Urothelium cell line (cell line): ENCODE measurements at places on chromosomes 2 and 18.

DNA sequence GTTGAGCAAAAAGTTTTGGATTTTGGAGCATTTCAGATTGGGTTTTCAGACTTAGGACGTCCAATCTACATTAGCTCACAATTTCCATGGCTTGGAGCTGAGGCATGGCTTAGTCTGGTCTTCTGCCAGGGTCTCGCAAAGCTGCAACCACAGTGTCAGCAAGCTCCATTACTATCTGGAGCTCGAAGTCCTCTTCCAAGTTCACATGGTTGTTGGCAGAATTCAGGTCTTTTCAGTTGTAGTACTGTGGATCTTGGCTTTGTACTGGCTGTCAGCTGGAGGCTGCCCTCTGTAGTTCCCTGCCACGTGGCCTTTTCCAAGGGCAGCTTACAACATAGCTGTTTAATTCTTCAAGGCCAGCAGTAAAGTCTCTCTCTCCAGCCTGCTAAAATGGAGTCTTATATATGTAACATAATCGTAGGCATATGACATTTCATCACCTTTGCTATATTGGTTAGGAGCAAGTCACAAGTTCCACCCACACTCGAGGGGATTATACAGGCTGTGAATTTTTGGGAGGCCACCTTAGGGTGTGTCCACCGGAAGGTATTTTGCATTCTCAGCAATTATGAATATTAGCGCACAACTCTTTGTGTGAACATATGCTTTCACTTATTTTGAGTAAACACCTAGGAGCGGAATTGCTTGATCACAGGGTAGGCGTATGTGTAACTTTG, 41.5 kb upstream of the EPC2 start:
- no peak for DNase-seq

DNA sequence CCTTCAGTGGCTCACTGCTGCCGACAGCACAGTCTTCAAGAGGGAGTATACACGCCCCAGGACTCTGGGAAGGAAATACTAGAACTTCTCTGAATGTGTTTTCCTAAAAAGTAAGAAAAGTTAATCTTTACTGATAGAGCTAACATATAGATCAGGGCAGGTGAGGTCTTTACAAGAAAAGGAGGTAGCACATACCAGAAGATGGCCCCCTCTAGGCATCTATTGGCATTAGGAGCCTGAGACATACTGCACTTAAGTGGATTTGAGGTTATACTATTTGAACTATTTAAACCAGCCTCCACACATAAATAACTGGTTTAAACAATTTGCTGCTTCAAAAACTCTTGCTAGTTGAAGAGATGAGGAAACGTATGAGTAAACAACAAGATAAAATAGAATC, 406.1 kb downstream of the SETBP1 start:
- DNase-seq = no peak

DNA sequence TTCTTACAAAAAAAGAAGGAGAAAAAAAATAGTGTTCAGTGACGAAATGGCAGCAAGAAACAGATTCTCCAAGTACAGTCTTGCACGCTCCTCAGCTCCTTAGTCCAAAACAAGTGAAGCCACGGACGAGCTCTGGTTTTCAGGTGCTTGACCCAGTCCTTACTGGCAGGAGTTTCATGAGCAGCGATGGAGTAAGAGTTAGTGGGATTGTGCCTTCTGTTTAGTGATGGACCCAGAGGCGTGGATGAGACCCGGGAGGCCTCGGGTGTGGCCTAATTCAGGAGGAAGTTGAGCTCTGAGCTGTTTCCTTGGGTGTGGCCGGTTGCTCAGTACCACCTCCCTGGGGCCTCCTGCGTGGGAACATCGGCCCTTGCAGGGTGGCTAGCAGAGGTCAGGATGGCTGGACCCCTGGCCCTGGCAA, 52.0 kb downstream of the KIF5C start:
- DNase-seq = no peak

GRCh38 chr2:66440708-66441497, 6.0 kb downstream of the MEIS1 start:
- no peak for DNase-seq

DNA sequence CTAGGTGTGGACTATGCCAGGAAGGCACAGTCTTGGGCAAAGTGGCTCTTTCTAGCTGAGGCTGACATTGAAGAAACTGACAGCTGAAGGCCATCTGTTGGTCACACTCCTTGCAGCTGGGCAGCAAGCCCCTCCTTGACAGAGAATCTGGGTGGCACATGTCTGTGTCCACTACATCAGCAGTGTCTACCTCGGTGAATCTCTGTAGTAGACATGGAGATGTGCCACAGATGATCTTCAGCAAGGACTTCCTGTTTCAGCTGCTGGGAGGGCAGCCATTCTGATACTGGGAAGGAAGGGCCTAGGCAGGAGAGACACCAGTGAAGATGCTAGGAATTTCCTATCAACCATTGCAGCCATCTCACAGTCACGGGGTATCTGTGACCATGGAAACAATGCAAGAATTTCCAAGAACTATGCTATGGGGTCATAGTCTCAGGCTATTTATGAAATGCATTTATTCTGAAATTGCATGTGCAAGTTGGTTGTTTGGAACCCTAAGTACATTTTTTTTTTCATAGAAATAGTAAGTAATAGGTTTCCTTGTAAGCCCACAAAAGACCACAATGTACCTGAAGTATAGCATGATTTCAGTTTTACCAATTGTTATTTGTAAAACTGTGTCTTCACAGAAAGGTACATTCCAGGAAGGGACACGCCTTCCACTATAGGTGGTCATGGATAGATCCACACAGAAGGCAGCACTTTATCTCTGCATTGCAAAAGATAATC, 63.8 kb upstream of the DARS1 start:
- DNase-seq = no peak

DNA sequence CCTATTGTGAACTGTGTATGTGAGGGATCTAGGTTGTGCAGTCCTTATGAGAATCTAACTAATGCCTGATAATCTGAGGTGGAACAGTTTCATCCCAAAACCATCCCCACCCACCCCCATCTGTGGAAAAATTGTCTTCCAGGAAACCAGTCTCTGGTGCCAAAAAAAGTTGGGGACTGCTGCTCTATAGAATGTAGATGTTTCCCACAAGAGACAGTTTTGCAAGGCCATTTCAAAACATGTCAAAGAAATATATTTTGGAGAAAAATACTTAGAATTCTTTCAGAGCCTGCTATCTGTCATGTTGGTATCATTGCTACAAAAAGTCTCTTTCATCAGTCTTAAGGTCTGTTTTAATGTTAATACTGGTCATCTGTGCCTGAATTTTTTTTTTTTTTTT, 4.1 kb upstream of the SLC39A10 start:
- DNase-seq = no peak

DNA sequence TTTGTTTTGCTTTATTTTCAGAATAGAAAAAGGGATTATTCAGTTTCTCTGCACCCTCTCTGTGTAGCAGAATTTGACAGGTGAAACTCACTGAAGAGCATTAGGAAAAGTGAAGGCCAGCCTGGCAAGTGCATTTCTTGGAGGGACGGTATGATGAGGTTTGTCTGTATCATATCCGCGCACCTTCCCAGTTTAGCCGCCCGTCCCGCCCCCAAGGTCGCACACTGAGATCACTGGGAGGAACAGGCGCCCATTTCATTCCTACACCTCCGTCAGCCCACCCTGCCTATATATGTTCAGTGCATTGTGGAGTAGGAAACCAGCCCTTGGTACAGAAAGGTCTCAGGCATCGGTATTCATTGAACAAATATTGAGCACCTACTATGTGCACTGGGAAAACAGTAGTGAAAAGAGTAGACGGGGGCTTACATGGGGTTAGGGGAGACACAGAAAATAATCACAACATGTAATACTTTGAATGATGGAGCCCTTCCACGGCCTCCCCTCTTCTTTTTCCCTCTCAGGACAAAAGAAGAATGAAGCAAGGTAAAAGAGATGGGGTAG, 678 bp upstream of the FECH start:
- no peak for DNase-seq

GRCh38 chr2:136065907-136066306, 52.0 kb downstream of the CXCR4 start:
- no peak for DNase-seq
